ENCODE measurements at places on chromosomes 7 and 10.

DNA sequence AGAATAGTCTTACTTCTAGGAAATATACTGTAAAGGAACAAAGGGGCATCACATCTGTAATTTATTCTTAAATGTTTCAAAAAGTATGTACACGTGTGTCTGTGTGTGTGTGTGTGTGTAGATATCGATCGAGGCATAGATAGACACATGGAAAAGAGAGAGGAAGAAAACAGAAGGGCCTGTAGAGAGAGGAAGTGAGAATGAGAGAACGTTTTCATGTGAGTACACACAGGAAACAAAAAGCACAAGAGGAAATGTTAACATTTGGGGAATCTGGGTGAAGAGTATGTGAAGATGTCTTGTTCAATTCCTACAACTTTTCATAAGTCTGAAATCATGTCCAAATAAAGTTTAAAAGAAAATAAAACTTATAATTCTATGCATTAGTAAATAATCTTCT, 286.5 kb upstream of the SORCS1 start:
- DNase-seq = no peak

DNA sequence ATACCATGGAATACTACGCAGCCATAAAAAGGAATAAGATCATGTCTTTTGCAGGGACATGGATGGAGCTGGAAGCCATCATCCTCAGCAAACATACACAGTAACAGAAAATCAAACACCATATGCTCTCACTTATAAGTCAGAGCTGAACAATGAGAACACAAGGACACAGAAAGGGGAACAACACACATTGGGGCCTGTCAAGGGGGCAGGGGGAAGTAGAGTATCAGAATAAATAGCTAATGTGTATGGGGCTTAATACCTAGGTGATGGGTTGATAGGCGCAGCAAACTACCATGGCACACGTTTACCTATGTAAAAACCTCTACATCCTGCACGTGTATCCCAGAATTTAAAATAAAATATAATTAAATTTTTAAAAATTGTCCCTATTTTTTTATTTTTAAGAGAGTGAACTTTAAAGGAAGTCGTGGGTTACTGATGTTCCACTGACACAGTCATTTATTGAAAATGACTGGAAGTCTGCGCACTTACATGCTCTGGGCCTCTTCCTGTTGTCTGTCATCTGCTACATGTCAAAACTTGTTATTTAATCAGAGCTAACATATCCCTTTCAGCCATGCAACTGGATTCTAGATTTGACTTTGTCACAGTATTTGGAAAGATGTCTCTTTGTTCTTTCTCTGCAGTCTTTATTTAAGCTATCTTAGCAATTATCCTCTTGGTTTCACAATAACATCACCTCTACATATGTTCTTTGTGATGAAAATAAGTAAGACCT, 73.7 kb upstream of the ABCB5 start:
- no peak for DNase-seq

- no peak for DNase-seq
Observed at GRCh38 chr7:19744075-19744474, 29.3 kb downstream of the TMEM196 start.

- DNase-seq = no peak
Observed at GRCh38 chr10:108582888-108583287, 1340.4 kb downstream of the XPNPEP1 start.

DNA sequence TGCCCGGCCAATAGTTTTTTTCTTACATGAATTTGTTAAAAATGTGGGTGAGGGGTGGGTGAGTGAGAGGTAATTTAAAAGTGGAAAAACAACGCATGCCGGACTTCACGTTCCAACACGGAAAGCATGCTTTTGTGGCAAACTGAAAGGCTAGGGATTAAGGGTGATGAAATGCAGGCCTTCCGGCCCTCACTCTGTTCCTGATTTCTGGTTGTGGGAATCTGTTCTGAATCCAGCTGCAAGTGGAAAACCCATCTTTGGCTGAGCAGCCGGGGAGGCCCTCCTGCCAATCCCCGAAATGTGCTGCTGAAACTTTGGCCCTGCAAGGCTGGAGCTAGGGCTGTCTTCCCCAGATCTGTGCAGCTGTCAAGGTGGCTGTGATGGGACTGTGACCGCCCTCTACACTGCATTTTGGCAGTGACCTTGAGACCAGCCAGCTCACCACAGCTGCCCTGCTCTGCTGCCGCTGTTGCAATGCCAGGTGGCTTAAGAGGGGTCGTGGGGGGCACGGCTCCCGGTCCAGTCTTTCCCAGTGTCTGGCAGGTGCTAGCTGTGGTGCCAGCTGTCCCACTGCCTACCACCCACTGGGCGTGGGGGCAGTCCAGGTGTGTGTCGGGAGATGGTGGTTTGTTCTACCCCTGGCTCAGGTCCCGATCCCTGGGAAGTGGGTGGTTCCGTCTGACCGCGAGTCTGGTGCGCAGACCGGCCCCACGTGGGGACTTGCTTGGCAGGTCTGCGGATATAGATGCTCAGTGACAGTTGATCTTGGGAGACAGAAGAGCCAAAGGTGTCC, 39.0 kb downstream of the TET1 start:
- DNase-seq = peak; percentile 34

- DNase-seq = no peak
Observed at GRCh38 chr7:108211382-108212201, 81.4 kb upstream of the LAMB4 start.

DNA sequence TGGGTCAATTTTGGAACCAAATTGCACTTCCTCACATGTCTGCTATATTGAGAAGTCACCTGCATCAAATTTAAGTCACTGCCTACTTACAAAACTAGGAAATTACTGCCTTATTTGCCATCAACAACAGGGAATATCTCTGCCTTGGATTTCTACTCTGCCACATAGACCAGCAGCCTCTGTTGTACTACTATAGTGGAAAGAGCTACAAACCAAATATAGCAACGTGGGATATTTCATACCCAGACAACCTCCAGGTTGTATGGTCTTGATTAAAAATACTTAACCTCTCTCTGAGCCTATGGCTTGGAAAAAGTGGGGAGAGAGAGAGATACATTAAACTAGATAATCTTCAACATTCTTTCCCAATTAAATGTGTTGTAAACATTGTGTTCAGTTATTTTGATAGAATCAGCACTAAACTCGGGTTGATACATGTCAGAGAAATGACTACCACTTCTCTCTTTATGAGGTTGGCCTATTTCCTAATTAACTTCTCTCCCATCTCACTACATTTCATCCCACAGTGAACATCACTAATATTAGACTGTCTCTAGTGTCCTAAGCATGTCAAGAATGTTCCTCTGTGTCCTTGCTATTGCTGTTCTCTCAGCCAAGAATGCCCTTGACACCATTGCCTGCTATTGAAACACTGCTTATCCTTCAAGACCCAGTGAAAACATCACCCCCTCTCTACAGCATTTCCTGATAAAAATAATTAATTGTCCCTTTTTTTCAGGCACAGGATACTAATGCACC, 421.2 kb downstream of the IPMK start:
- DNase-seq = no peak

DNA sequence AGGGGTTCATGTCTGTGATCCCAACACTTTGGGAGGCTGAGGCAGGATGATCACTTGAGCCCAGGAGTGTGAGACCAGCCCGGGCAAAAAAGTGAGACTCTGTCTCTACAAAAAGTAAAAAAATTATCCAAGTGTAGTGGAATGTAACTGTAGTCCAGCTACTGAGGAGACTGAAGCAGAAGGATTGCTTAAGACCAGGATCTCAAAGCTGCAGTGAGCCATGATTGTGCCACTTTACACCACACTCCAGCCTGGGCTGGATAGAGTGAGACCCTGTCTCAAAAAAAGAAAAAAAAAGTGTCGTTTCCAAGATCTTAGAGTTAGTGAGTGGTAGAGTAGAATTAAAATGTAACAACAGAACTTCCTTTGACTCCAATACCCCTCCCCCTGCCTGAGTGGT, 589.4 kb upstream of the MBL2 start:
- DNase-seq = no peak

DNA sequence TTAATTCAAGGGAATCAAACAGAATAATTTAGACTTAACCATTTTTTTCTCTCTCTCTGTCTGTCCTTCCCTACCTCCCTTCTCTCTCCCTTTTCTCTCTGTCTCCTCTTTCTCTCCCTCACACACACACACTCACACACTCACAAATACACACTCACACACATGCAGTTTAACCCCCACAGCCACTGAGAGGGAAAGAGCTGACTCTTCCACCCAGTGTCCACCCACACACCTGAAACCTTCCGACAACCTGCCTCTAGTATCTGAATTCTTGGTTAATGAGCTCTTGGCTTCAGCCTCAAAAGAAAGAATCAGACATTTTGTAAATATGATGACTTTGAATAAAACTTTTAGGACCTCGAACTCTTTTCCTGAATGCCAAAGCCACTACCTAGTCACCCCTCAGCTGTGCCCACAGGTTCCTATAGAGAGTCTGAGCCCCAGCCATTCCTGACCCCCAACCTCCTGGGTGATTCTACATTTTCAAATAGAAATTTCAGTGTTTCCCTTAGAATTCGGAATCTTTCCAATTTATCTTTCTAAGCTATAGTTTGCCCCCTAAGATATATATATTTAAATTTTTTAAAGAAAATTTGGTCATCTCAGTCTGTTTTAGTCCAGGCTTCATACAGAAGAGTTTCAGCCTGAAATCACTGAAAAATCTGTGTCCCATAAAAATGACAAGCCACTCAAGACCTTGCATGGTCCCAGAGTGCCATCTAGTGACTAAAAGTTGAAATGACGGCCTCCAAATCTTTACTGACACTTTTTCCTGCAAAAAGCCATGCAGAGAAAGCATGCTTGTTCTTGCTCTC, 202.8 kb downstream of the IPMK start:
- peak; percentile 66 for DNase-seq

DNA sequence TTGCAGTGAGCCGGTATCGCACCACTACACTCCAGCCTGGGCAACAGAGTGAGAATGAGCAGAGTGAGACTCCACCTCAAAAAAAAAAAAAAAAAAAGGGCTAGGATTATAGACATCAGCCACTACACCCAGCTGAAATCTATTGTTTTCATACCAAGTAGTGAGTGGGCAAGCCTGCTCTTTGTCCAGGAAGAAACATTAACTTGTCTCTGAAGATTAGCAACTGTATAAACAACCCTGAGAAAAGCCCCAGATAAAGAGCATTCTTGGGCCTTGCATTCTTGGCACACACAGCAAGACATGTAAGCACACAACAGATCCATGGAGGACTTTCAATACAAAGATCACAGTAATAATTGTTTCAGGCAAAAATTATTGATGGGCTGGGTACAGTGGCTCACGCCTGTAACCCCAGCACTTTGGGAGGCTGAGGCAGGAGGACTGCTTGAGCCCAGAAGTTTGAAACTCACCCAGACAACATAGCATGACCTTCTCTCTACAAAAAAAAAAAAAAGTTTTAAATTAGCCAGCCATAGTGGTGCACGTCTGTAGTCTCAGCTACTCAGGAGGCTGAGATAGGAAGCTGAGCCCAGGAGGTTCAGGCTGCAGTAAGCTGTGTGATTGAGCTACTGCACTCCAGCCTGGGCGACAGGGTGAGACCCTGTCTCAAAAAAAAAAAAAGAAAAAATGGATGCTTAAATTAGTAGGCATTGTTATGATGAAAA, 4.4 kb downstream of the PSPH start:
- no peak for DNase-seq

DNA sequence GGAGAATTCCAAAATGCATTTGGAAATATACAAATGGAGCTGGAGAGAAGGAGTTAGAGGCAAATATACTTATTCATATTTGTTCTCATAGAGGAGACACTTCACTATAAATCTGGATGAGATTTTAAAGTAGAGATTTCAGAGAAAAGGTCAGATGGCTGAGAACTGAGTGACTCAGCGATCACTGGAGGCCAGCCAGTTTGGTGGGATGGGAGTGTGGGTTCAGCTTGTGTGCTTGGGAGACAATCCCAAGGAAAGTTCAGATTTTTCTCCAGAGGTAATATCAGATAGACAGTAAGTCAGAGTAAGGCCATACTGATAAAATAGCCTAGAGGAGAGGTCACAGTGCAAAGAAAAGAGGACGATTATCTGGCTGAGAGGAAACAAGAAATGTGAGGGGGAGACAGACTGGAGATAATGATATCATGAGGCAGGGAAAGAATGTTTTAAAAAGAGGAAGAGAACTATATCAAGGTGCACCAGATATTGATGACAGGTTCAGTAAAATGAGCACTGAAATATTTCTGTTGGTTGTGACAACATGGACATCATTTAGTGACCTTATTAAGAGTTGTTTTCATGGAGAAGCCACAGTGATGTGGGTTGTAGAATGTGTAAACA, 67.0 kb downstream of the MDFIC start:
- no peak for DNase-seq

DNA sequence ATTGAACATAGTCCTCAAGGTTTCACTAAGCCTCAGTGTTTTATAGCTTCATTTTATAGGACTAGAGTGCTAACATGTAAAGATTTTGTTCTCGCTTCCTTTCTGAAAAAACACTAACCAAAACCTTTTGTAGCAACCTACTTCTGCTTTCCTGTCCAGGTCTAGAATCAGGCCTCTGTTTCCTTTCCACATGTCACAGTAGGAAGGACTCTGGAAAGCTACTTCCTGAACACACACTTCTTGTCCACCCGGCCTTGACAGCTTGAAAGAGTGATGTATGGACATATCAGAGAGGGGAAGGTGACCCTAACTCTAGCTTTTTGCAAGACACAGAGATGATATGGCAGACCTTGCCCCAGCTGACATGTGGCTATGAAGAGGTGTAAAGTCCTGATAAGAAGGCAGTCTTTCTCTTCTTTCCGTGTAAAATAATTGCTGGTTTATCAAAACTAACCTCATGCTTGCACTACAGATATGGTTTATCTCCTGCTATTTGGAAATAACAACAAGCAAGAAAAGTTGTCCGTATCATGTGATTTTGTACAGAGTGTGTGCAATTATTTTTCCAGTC, 175.4 kb downstream of the SKAP2 start:
- DNase-seq = no peak

DNA sequence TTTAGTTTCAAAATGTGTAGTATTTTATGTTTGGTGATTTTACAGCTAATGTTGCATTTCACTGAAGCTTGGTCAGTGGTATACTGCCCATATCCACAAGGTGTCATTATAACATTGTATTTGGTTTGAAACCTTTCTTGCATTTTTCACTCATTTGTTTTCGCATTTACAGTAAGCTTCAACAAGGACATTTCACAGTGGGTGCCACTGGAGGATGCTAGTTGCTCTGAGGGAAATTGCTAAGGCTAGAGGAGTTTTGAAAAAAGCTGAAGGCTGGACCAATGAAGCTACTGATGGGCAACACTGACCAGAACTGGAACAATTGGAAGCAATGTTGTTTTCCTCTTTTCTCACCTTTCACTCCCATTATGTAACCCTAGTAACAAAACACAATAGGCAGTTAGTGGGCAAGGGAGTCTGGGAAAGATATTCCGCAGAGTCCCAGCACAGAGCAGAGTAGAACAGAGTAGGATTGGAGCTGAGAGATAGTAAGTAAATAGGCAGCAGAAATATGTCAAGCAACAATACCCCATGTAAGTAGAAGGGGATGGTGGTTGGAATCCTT, 23.6 kb upstream of the SRI start:
- peak; percentile 39 for DNase-seq

All from D341Med (cell line).